ENCODE measurements at places on chromosomes 4 and X.

- DNase-seq = no peak
These were observed 9.2 kb downstream of the IRAK1 start for GRCh38 chrX:154010330-154011087.

DNA sequence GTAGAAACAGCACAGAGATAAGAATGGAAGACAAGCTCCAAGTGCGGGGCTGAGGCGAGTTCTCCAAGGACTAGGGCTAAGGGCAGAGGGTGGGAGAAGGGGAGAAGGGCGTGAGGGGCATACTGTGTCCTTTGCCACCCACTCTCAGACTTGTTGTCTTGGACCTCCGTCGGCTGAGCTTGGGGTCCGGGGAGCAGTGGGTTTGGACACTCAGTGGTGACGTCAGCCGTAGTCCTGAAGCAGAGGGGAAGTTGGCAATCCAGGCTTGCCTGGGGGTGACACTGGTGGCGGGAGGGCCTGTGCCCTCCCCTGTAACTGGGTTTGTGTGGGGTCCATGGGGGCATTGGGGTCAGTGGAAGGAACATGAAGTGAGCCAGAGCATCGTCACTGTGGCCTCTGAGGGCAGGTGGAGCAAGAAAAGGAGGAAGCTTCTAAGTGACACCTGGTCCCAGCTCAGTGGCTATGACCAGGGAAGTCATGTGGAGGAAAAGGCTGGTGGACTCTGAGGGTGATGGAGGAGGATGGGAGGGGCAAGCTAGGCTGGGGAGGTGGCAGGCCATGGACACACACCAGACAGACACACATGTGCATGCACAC, 17.6 kb downstream of the CD99 start:
- DNase-seq = no peak

GRCh38 chr4:158934996-158935669, 166.3 kb downstream of the FNIP2 start:
- no peak for DNase-seq

GRCh38 chrX:64169988-64170387, 35.5 kb downstream of the AMER1 start:
- no peak for DNase-seq
